ENCODE measurements at places on chromosomes 5 and 9.

DNA sequence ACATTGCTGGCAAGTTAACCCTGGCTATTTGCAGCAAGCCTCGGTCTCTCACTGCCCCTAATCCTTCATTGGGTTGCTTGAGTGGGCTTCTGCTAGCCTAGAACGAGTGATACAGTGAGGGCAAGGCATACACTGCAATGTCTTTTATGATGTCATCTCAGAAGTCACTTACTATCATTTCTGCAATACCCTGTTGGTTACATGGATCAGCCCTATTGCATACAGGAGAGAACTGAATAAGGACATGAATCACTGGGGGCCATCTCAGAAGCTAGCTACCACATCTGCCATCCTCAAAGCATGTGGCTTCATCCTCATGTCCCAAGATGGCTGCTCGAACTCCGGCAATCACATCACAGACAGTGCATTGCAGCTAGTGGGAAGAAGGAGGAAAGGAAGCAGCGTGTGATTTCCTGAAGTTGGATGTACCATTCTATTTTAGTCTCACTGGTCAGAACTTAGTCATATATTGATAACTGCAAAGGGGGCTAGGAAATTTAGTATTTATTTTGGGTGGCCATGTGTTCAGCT is 33.3 kb upstream of the CDKN2AIPNL start:
- no peak for DNase-seq

DNA sequence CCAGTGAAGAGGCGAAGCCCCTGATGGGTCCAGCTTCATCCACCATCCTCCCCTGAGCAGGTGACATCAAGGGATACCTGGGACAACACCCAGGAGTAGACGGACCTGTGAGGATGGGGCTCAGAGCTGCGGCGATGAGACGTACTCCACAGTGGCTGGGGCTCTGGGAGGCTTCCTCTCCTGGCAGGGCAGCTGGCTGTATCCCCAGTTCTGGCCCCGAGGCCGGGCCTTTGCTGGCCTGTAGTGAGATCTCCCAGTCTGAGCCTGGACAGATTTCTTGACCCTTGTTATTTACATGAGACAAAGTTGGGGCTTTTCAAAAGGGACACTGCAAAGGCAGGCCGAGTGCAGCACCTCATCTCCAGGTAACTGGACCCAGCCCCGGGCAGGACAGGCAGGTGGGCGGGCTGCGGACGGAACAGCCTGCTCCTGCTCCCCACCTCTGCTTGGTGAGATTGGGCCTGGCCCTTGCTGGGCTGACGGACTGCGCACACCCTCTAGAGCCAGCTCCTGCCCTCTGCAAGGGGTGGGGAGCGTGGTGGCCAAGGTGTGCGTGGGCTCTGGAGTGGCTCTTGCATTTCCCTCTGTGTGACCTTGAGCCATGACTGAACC is 23.1 kb downstream of the IER5L start:
- DNase-seq, result no peak

- no peak for DNase-seq
Observed at GRCh38 chr5:122515709-122516431, 203.8 kb downstream of the SNCAIP start.

DNA sequence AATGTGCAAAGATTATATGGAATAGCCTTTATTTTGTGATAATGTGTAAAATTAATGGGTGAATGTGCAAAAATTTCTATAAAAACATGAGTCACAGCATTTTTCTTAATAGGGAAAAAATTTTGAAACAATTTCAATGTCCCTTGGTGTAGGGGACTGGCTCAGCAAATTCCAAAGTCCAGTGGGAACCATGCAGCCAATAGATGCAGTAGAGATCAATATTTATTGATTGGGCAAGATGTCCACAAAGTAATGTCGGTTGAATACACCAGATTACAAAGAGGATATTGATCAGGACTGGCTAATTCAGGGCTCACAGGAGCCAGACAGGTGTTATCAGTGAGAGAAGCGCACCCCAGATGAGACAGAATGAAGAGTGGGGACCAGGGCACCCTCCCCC is 62.5 kb downstream of the AMBP start:
- no peak for DNase-seq

- DNase-seq, result no peak
Observed at GRCh38 chr9:96612966-96613589, 6.6 kb downstream of the CDC14B start.

- DNase-seq, result no peak
Observed at GRCh38 chr5:122468351-122469116, 156.5 kb downstream of the SNCAIP start.

GRCh38 chr9:96135076-96135752 is 166.8 kb downstream of the HSD17B3 start:
- DNase-seq, result no peak

GRCh38 chr5:170151097-170151831 is 45.6 kb downstream of the FOXI1 start:
- no peak for DNase-seq

- DNase-seq, result no peak
Observed at GRCh38 chr5:9533562-9534364, 12.1 kb downstream of the SEMA5A start.

DNA sequence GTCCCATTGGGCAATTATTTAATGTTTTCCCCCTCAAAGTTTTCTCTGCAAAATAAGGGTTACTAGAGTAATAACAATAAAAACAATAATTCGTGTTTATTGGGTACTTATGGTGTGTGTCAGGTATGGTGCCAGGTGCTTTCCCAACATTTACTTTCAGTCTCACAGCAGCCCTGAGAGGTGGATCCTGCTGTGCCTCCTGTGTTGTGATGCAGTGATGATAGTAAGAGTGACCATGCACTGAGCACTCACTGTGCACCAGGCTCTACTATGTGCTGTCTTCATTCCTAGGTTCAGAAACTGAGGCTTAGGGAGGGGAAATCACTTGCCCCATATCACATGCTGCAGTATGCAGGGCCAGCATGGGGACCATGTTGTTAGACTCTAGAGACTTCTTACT is 15.5 kb downstream of the OTULINL start:
- no peak for DNase-seq

- DNase-seq, result no peak
Observed at GRCh38 chr9:23707249-23707648, 118.8 kb downstream of the ELAVL2 start.

- DNase-seq, result no peak
Observed at GRCh38 chr5:176183321-176184074, 54.7 kb upstream of the SIMC1 start.
